CD4-positive, alpha-beta T cell treated with Interleukin-17A for 4 hours (primary cell): ENCODE measurements at places on chromosomes 12 and 14.

DNA sequence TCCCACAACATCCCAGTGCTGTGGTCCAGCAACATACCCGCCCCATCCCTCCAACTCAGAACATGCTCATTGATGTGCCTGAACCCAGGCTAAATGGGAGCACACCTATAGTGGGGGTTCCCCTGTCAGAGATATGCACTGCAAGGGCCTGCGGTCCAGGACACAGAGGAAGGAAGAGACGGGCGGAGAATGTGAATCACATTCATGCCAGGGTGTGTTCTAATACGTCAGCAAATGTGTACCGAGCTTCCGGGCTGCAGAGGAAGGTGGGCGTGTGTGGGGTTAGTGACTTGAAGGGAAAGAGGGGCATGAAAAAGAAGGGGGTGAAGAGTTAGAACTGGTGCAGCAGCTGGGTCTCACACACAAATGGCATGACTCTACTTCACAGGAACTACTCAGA is 83.7 kb downstream of the DPF3 start:
- DNase-seq: peak; percentile 27

GRCh38 chr12:59886131-59886733 is 290.4 kb downstream of the SLC16A7 start:
- DNase-seq: no peak

- DNase-seq: no peak
Measured at GRCh38 chr12:71755146-71755892, 656 bp downstream of the RAB21 start.

GRCh38 chr12:113271853-113272561 is 50.7 kb downstream of the TPCN1 start:
- no peak for DNase-seq

GRCh38 chr14:92938235-92938875 is 15.4 kb downstream of the CHGA start:
- no peak for DNase-seq
